Activated CD8-positive, alpha-beta T cell treated with anti-CD3 and anti-CD28 coated beads for 36 hours (primary cell): ENCODE measurements at places on chromosomes 1 and 21.
A peak's percentile ranks its signal among the peaks of the same experiment; 100 is the strongest.

DNA sequence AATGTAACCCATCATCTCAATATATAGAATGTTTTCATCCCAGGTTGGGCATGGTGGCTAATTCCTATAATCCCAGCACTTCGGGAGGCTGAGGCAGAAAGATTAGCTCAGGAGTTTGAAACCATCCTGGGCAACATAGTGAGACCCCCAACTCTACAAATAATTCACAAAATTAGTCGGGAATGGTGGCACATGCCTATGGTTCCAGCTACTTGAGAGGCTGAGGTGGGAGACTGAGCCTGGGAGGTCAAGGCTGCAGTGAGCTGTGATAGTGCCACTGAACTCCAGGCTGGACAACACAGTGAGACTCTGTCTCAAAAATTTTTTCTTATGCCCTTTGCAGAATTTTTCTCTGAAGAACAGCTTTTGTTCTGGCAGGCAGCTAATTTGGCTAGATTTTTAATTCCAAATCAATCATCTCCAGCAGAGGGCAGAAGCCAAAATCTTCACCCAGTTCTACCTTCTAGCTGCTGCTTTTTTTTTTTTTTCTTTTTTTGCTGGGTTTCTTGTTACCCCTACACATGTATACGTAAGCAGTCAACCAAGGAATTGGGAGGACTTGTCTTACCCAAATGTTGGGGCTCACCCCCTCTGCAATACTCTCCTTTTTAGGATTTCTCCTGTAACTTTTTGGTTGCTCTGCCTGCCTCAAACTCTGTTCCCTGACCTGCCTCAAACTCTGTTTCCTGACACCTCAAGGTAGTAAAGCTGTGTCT, 2.7 kb upstream of the RAD54L start:
- no peak for DNase-seq

DNA sequence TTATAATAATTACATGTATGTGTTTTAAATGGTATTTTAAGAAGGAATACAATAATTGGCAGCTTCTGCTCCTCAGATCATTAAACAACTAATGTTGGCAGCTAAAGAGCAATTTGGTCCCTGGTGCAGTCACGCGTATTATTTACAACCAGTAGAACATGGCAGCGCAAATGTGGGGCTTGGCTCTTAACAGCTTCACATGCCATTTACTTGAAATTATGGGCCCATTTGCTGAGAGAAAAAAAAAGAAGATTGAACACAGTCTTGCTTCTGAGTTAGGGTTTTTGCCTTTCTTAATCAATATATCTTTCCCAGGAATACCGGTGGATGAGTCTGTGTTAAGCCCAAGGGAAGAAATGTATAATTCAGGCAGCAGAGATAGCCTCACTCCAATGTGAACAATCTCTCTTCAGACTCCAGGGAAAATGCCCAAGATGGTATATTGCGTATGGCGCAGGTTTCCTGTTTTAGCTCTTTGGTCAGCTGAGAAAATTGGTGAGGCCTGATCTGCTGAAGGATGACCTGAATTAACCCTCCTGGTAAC, 174.5 kb downstream of the DISC1 start:
- no peak for DNase-seq

DNA sequence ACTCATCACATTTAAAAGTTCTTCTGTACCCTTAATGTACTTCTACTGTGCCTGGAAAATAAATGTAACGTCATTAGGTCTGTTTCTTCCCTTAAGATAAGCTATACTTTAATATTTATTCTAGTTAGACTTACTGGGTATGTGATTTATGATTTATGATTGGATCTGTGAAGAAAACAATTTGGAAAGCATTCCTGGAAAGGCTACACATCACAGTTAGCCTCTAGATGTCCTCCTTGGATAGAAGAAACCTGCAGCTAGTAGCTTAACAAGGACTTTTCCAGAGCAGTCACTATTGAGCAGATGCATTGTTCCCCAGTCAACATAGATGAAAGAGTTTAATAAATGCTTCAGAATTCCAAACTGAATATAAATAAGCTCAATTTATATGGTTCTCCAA, 22.2 kb upstream of the ABL2 start:
- no peak for DNase-seq

GRCh38 chr1:8477983-8478362, 160.1 kb downstream of the SLC45A1 start:
- no peak for DNase-seq

DNA sequence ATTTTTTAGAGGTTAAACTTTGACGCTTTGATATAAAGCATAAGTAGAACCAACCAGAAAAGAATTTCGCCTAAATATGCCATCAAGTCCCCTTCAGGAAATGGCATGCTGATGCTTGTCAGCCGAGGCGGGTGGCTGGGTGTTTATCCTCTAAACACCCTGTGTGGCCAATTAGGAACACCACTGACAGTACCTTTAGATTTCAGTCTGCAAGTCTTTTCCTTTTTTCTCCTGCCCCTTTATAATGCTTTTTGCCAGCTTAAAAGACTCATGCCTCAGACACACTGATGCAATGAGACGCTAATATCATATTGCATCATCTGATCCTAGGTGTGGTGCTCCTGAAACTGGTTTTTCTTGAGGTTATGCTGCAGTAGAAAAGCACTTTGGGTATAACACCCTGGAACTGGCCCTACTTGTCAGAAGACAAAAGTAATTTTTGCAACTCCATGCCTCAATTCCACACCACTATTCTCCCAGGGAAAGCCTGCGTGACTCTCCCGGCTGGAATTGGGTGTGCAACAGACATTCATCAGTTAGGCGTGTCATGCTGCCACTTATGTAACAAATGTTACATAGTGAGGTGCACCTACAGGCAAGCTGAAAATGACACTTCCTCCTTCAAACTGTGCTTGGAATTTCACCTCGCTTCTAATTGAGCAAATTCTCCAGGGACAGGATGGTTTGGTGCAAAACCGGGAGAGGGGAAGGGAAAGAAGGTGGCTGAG, 2.0 kb upstream of the RCC2 start:
- DNase-seq: peak; percentile 37
